Endothelial cell of umbilical vein (primary cell): ENCODE measurements at places on chromosomes 1 and 21. TPM values are rescaled to one million over a fixed set of nuclear protein-coding genes. Genes with fewer than 3 reads are reported as not detected.

The MUTYH gene
- total RNA-seq: 14.3 and 16.6 TPM in 2 replicates

The SLC9C2 gene
- total RNA-seq: 0.15 TPM in 1 of 2 replicates, not detected in the other

The CFAP57 gene
- total RNA-seq: 0.28 and 0.88 TPM in 2 replicates

The CORT gene
- total RNA-seq: not detected in 2 replicates

The SFN gene
- total RNA-seq: 0.33 and 0.42 TPM in 2 replicates

- no peak for DNase-seq
Measured at GRCh38 chr1:162235241-162235800, 141.3 kb downstream of the SPATA46 start.

- DNase-seq: peak; percentile 77
Measured at GRCh38 chr1:183039985-183040447, 16.8 kb downstream of the LAMC1 start.

DNA sequence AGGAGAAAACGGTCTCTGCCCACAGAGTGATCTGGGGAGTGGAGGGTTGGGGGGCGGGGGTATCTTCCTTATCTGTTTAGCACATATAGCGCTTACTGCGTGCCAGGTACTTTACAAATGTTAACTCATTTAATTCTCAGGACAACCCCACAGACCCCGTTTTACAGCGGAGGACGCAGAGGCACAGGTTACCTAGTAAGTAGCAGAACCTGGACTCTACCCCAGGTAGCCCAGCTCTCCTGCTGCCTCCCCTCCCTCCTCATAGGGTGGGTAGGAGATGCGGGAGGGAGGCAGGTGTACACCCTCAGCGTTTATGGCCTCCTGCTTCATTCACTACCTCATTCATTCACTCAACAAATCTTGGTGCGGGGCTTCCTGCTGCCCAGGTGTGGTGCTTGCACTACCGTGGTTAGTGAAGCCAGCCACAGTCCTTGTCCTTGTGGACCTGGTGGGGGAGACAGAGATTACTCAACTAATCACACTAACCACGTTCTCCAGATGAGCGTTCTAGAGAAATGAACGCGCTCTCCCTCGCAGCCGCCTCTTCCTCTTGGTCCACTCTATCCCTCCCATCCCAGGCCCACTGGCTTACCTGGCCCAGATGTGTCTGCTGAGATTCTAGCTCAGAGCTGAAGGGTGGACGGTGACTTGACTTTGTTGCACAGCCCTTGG, 102.0 kb downstream of the IER5 start:
- DNase-seq: no peak

DNA sequence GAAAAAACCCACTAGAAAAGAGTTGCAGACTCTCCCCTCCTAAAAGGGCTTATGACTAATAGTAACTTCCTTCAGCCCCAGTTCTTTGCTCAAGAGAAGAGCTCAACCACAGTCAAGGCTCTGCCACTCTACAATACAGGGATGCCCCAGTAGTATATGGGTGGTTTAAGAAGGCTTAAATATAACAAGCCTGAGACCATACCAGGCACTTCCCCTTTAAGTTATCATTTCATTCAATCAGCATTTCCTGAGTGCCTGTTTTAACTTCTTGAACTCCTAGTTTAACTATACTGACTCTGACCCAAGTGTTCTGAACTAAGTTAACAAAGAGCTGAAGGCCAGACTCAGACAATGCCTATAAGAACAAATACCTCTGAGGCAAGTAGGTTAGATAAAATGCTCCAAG, 19.8 kb downstream of the PRPF38A start:
- DNase-seq: peak; percentile 29
